ENCODE measurements at places on chromosomes 4 and X.

- DNase-seq = no peak
Observed at GRCh38 chr4:8556341-8557150, 23.6 kb upstream of the GPR78 start.

DNA sequence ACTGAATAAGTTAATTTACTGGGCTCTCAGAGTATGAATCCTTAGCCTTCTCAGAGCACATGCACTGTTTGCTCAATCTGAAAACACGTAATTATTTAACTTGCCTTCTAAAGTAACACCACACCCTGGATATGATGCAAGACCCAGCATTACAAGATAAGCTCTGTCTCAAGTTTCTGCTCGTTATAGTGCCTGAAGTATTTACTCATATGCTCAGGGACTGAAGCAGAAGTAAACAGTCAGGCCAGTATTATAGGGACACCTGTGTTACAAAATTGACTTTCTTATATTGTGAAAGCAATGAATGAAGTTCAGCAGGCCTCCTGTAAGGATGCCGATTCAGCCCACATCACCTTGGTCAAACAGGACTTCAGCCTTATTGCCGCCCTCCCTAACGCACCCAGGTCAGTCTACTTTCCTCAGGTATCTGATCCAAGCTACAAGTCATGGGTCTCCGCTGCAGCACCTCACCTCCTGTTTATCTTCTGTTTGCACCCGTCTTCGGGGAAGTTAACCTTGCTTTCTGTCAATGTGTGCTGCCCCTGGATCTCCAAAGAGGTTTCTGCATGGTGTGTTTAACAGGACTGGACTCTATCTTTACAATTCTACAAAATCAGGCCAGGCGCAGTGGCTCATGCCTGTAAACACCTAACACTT is 42.8 kb upstream of the KLF3 start:
- peak; percentile 79 for DNase-seq

DNA sequence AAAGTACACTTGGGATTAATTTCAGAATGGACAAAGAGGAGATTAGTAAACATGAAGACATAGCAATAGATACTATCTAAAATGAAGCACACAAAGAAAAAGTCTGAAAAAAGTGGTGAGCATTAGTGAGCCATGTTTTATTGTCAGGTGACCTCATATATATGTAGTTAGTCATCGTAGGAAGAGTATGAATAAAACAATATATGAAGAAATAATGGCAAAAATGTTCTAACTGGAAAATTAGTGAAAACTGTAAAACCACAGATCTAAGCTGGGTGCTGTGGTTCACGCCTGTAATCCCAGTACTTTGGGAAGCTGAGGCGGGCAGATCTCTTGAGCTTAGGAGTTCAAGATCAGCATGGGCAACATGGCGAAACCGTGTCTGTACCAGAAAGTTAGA is 67.9 kb downstream of the RBPJ start:
- no peak for DNase-seq

DNA sequence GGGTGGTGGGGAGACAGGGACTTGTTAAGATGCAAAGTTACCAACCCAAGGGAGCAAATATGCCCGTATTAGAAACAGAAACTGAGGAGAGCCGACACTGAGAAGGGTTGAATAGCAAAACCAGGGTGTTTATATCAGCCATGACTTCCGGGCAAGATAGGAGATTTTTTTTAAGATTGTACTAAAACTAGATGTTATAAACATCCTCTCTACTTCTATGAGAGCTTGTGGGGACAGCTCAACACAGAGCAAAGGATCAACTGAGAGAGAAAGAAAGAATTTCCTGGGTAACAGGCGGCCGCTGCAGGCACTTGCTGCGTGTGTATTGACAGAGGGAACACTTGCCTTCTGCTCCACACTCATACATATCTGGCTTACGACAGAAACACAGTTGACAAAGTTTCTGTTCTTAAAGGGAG is 49.1 kb upstream of the FBXW7 start:
- no peak for DNase-seq

GRCh38 chr4:89539797-89540711 is 232.5 kb upstream of the GPRIN3 start:
- DNase-seq = no peak

- no peak for DNase-seq
Observed at GRCh38 chrX:151982222-151982621, 7.7 kb upstream of the GABRE start.

DNA sequence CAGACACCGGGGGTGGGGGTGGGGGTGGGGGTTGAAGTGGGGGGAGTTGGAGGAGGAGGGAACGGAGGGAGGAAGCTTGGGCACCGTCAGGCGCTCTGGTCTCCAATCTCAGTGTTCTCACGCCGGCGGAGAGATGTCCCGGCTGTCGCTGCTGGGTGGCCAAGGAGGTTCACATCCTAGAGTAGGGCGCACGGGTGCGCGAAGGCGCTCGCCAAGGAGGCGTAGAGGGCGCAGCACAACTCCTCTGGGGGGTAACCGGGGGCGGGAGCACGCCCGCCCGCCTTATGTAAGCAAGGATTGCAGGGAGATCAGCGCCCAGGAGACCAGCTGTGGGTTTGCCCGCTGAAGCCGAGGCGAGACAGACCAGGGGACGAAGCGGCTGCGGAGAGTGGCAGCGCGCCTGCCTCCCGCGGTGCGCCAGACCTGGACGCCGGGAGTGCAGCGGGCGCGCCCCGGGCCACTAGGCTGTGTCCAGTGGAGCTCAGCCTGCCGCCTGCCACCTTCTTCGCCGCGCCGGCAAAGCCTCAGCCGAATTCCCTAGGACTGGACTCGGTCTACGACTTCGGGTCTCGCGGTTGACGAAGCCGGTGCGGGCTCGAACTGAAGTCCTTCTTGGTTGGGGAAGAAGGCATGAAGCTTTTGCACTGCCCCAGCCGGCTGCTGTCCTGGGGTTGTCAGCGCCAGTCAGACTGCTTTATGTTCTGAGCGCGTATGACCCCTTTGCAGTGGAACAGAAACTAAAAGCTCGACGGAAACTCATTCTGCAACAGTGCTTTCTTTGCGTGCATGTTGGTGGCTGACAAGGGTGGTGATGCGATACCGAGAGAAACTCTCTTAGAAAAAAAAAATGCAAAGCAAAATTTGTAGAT is 707 bp upstream of the UNC5C start:
- DNase-seq = no peak

- no peak for DNase-seq
Observed at GRCh38 chr4:88879991-88880390, 177.0 kb downstream of the FAM13A start.

GRCh38 chrX:103453655-103454054 is 65.6 kb downstream of the RAB40A start:
- no peak for DNase-seq

DNA sequence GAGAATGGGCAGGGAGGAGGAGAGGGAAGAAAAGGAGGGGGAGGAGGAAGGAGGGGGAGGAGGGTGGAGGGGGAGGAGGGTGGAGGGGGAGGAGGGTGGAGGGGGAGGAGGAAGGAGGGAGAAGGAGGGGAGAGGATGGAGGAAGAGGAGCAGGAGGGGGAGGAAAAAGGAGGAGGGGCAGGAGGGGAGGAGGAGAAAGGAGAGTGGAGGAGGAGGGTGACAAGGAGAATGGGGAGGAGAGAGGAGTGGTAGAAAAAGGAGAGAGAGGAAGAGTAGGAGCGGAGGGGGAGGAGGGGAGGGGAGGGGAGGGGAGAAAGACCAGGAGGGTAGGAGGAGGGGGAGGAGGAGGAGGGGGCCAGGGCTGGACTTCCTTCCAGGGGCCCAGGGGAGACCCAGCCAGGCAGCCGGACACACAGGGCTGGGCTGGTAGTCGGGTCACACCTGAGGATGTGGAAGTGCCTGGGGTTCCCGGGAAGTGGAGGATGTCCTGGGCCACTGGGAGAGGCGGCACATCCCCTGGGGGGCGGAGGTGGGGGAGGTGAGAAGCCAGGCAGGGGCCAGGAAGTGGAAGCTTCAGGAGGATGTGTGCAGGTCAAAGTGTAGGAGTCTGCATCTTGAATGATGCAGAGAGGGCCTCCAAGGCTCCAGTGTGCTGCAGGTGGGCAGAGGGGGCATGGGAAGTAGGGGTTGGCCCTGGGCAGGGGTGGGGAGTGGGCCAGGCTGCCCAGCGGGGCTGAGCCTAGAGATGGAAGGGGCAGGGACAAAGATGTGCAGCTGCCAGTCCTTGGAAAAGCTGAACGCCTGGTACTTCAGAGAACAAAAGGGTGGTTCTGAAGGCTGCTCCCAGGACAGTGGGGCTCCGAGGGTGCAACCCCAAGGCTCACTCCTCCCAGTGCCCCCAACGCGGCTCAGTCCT is 18.8 kb downstream of the IL3RA start:
- DNase-seq = no peak

DNA sequence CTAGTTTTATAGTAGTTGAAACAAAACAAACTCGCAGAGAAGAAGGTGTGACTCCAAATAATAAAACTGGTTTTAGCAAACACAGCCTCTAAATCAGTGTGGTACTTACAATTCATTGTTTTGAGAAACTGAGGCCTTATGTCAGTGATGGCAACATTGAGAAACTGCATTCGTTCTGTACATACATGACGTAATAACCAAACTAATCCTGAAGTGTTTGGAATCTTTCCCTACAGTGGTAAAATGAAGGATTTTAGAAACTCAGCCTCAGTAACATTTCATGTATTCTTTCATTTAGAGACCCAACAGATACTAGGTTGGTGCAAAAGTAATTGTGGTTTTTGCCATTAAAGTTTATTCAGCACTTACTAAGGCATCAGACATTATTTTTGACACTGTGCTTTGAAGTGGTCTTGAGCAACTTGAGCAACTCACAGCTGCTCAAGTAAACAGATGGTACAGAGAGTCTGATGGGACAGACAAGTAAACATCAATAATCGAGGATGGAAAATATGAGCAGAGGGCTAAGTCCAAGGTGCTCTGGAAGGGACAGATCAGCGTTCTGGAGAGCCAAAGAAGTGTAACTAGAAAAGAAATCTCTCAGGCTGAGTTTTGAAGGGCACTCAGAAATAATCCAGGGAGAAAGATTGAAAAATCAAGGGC is 390.8 kb upstream of the BOD1L1 start:
- no peak for DNase-seq

DNA sequence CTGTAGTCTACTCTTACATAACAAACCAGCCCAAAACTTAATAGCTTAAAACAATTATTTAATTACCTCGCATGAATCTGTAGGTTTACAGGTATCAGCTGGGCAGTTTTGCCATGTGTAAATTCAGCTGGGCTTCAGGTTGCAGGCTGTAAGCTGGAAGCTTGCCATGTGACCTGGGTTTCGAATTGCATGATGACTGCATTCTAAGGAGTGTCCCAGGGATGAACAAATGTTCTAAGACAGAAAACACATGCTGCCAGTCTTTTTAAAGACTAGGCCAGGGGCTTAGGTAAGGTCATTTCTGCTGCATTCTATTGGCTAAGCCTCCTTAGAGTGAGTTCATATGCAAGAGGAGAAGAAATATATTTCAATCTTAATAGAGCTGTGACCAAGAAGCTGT is 44.8 kb downstream of the GRIA2 start:
- DNase-seq = no peak

DNA sequence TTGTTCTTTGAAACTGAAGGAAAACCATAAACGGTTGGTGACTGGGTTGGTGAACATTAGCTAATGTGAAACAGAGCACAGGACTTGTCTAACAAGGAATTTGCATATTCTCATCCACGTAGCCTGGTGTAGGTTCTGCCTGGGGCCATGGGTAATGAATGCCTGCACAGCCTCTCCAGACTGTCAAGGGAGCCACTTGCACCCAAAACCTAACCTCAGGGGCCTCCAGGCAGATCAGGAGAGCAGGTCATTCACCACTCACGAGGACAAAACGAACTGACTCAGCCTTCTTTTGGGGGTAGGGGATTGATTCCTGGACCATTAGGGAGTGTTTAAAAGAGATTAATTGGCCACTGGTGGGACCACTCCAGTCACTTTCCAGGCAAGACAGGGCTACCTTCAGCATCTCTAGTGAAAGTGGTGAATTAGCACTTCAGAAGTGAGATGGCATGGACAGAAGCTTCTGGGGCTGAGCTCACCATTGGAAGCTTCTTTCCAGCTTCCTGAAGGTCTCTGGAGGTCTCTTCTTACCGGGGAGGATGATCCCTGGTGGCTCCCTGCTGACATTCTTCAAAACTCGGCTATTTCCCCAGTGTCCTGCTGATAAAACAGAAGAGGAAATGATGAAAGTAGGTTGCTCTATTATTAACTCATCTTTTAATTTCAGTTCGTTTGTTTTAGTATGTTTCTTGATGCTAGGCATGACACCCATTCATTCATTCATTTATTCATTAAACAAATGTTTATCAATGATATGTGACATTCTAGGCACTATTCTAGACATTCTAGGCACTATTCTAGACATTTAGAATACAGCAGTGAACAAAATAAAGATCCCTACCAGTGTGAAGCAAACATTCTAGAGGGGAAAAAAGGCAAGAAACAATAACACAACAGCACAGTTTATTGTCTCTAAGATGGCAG is 104.5 kb upstream of the LNX1 start:
- no peak for DNase-seq

- no peak for DNase-seq
Observed at GRCh38 chr4:118985170-118986000, 96.7 kb downstream of the SYNPO2 start.

DNA sequence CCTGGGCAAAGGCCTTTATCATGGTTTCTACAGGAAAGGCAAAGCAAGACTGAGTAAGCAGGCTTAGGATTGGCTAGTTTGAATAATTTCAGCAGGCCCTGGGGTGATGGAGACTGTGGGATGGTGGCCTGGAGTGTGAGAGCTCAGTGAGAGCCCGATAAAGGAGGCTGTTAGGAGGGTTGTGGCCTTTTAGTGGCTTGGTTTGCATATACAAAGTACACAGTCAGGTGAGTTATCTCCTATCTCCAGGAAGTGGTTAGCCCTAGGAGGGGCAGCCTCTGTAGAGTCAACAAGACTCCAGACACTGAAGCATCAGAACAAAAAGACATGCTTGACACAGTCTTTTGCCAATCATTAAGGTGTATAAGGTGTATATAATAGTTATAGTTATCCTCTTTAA is 157.2 kb downstream of the CFAP299 start:
- DNase-seq = peak; percentile 67

DNA sequence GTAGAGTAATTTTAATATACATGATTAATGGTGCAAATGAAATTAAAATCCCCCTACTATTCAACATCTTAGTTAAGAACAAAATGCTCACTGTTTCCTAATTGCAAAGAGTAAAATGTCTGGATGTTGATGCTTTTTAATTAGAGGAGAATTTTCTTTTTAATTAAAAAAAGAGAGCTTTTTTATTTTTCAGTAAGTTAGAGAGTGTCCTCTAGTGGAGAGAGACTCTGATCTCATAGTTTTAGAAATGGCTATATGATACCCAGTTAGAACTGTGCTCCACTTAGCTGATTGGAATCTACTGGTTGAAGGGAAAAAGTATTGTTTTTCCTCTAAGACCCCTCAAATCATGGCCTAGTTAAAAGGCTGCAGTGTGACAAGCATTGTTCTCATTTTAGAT is 312.0 kb upstream of the MAGEB2 start:
- DNase-seq = no peak

- no peak for DNase-seq
Observed at GRCh38 chr4:10296730-10297129, 160.5 kb downstream of the ZNF518B start.

- DNase-seq = no peak
Observed at GRCh38 chr4:2651546-2651945, 104.6 kb downstream of the TNIP2 start.

DNA sequence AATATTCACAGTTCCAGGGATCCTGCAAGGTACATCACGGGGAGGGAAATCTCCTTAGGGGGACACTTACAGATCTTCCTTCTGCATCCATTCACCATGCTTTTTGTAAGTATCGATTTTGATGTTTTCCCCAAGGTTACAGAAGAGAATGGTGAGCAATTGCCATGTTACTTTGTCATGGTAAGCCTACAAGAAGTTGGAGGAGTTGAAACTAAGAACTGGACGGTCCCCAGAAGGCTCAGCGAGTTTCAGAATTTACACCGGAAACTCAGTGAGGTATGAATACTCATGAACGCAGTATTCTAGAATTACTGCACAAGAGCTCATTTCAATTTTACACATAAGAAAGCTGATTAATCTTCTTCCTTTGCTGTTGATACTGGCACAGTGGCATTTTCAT is 53.9 kb downstream of the LRP2BP start:
- no peak for DNase-seq

All from T-helper 2 cell (primary cell).